ENCODE measurements at places on chromosomes 6 and 20.

- no peak for DNase-seq
Measured at GRCh38 chr6:163423696-163424095, 9.2 kb downstream of the QKI start.

GRCh38 chr20:59010321-59010994, 3.4 kb upstream of the CTSZ start:
- no peak for DNase-seq

- DNase-seq: peak; percentile 26
Measured at GRCh38 chr6:142537612-142538478, 236.0 kb downstream of the ADGRG6 start.

- DNase-seq: no peak
Measured at GRCh38 chr6:4931530-4932227, 72.2 kb downstream of the RPP40 start.

GRCh38 chr20:7691647-7692269, 248.5 kb downstream of the HAO1 start:
- DNase-seq: no peak

GRCh38 chr20:61698598-61699494, 366.8 kb downstream of the TAF4 start:
- DNase-seq: no peak

DNA sequence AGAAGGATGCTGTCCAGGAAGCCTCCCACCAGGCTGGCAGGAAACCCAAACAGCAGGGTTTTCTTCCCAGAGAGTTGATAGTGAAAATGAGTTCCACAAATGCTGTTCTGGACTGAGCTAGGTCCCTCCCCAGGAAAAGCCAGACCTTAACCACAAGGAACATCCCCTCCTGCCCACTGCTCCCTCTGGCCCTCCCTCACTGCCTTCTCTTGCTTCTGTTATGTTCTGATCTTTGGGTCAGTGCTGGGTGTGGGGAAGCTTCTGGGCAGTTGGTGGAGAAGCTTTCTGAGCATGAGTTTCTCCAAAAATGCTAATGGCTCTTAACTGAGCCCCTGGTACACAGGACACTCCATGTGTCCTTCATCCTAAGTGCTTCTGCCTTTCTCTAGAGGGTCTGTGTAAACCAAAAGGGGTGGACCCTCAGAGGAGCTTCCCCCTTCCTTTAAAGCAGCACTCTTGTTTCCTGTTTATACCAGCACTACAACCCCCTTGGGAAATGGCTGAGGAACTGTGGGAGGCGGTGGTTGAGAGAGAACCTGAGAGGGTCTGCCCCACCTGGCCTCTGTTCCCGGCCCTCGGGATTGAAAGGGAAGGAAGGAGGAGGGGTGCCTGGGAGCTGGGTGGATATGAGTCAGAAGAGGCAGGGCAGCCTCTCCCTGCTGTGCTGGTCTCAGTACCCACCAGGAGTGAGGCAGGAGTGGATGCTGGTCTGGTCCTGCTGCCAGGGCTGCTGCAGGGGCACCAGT, 42.0 kb downstream of the CDS2 start:
- DNase-seq: no peak

GRCh38 chr20:11012975-11013374, 339.2 kb upstream of the JAG1 start:
- DNase-seq: no peak

DNA sequence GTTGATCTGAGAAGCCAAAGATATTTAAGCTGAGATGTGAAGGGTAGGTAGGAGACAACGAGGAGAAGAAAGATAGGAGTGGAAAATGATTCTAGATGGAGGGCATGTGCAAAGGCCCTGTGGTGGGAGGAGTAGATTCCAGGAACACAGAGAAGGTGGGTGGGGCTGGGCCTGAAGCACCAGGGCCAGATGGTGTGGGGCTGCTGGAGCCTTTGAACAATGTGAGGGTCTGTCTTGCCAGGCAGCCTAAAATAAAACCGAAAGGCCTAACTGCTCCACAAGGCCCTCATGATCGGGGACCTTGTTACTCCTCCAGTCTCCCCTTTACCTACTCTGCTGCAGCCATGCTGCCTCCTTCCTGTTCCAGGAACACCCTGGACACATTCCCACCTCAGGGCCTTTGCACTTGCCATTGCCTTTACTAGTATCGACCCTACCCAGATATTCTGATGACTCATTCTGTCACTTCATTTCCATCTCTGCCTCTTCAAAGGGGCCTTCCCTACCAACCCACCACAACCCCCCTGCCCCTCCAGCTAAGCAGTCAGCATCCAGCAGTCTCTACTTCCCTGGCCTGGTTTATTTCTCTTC, 20.0 kb downstream of the FAM110A start:
- no peak for DNase-seq

GRCh38 chr6:20238688-20239587, 26.7 kb upstream of the MBOAT1 start:
- no peak for DNase-seq

GRCh38 chr20:41462372-41463161, 95.9 kb upstream of the EMILIN3 start:
- no peak for DNase-seq

- DNase-seq: no peak
Measured at GRCh38 chr6:13383328-13384163, 55.2 kb upstream of the TBC1D7 start.

DNA sequence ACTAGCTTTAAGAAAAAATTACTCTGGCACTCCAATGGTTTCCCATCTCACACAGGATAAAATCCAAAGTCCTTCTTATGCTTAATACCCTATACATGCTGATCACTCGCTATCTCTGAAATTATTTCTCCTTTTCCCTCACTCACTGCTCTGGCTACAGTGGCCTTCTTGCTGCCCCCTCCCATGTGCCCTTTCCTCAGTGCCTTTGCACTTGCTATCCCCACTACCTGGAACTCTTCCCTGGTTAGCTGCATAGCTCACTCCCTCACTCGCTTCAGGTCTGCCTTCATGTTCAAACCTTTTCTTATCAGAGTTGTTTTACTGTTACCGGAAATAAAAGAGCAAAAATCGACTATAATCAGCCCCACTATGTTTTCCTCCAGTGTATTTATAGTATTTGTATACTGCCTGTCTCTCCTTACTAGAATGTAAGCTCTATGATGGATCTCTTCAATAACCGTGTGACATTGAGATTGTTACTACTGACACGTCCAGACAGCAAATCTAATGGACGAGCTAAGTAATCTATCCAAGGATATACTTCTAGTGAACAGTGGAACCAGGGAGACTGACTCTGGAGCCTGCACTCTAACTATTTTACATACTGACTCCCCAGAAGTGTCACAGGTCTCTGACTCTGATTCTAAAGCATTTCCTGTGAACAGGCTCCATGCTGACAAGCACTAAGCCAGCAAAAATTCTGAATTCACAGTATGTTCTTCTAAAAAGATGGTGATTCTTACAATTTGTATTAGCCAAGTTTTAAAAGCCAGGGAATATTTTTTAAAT, 25.1 kb downstream of the FKBP5 start:
- no peak for DNase-seq

- no peak for DNase-seq
Measured at GRCh38 chr6:122747573-122747972, 31.9 kb upstream of the FABP7 start.

DNA sequence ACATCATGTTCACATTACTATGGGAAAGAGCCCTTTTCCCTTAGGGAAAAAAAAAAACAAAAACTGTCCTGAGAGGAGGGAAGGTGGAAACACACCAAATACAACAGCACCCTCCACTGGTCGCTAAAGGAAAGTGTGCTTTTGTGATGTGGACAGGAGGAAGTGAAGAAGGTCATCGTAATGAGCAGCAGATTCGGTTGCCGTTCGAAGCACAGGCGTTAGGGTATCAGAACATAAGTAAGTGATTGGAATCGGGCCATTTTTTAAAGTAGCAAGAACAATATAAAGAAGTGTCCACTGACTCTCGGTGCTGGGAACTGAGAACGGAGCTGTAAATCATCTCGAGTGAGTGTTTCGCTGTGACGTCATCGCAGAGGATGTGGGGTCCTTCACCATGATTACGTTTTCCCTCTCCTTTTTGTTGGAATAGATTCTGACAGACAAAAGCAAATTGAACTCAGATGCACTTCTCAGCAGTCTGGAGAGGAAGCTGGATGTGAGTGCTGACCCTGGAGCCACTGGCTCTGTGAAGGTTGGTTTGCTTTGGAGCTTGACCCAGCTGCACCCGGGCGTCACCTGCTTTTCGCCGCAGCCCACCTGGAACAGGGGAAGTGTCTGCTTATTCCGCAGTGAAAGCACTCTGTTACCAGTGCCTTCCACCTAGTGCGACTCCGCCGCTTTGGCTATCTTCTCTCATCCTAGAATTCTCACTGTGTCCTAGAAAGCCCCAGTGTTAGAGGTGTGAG, 203.6 kb upstream of the GMDS start:
- DNase-seq: no peak

- no peak for DNase-seq
Measured at GRCh38 chr20:16748308-16748900, at the start of gene OTOR. OTOR (plus strand) TSS chr20:16748358; CDS start chr20:16748402, 44 bp downstream.

DNA sequence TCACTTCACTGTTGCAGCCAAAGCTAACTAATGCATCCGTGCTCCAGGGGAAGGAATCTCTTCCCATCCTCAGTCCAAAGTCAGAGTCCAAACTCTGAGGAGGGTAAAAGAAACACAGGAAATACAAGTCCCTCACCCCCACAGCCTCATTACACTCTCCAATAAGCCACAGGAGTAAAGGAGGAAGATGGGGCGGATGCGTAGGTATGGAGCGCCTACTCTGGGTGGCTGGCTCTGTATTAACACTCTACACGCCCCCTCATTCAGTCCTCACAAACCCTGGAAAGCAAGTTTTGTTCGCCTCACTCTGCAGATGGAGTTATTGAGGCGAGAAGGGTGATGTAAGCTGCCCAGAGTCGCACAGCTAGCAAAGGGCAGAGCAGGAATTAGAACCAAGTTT, 242.9 kb downstream of the NRN1 start:
- no peak for DNase-seq

GRCh38 chr20:2210646-2211552, 84.9 kb upstream of the TGM3 start:
- DNase-seq: peak; percentile 13

- DNase-seq: peak; percentile 94
Measured at GRCh38 chr20:51404297-51405060, 138.0 kb downstream of the NFATC2 start.

DNA sequence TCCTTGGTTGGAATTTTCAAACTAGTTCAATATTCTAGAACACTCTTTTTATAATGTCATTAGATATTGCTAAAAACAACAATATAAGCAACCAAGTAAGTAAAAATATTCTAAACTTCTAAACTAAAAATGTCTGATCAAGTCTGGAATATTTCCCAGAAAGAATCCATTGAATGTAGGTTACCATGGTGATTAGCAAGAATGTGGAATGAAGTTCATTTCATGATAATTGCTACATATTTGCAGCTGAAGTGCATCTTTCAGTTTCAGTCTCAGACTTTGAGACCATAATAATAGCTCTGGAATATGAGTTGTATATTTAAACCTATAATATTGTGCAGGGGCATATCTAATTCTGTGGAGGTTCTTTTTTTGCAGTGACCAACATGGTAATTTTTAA, 61.0 kb upstream of the NKAIN2 start:
- DNase-seq: no peak

DNA sequence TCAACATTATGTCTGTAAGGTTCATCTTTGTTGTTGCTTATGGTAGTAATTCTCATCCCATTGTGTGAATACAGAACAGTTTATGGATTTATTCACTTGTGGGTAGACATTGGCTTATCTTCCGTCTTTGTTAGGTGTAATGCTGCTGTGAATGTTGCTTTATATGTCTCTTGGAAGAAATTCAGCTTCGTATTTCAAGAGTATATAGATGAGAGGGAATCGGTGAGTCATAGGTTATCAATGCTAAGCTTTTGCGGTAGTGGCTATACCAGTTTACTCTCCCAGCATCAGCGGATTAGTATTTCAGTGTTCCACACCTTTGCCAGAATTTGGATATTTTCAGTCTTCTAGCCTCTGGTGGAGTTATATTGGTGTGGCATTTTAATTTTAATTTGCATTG, 77.8 kb downstream of the ZFAND3 start:
- DNase-seq: no peak

DNA sequence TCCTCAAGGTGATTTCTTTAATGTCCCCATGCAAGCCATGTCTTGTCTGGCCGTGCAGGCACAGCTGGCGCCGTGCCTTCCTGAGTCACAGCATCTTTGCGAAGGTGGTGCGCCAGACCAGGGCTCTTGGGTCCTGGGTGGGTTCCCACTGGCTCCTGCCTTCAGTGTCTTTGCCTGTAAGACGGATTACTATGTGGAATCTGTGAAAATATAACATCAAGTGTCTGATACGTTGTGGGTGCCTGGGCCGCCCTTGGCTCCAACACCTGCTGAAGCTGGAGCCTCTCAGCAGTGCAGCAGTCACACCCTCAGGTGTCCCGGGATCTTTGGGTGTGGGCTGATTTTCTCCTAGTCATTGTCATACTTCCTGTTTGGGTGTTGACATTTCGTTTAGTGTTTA, 3.2 kb downstream of the OSBPL2 start:
- DNase-seq: no peak

GRCh38 chr6:1917626-1918371, 308.1 kb downstream of the FOXC1 start:
- peak; percentile 74 for DNase-seq

DNA sequence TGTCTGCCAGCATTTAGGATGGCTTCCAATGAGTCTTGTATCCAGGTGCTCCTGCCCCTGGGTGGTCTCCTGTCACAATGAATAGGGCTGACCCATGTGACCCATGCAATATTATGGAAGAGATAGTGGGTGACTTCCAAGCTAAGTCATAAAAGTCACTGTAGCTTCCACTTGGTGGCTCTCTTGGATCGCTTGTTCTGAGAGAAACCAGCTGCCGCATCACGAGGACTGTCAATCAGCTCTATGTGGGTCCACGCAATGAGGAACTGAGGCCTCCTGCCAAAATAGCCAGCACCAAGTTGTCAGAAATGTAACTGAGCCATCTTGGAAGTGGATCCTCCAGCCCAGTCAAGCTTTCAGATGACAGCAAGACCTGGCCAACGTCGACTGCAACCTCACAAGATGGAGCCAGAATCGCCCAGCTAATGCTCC, 14.9 kb upstream of the MATN4 start:
- no peak for DNase-seq

GRCh38 chr6:15131234-15131633, 114.6 kb upstream of the JARID2 start:
- DNase-seq: no peak

GRCh38 chr6:147567141-147567805, 58.8 kb downstream of the SAMD5 start:
- no peak for DNase-seq

GRCh38 chr6:38153798-38154345, 334.3 kb downstream of the ZFAND3 start:
- no peak for DNase-seq

- DNase-seq: no peak
Measured at GRCh38 chr6:52377538-52378221, 15.7 kb downstream of the PAQR8 start.

- DNase-seq: no peak
Measured at GRCh38 chr6:41894366-41895299, 542 bp downstream of the USP49 start.

- DNase-seq: no peak
Measured at GRCh38 chr6:23589811-23590210, 536.2 kb upstream of the NRSN1 start.

- DNase-seq: no peak
Measured at GRCh38 chr6:39273406-39273821, 40.8 kb downstream of the KCNK17 start.

- DNase-seq: no peak
Measured at GRCh38 chr20:19781235-19781634, 23.2 kb downstream of the RIN2 start.

- DNase-seq: no peak
Measured at GRCh38 chr6:113416170-113416569, 441.0 kb upstream of the MARCKS start.

GRCh38 chr6:52301326-52301725, 16.8 kb upstream of the MCM3 start:
- DNase-seq: no peak
